ENCODE measurements at places on chromosomes 2 and 18.

DNA sequence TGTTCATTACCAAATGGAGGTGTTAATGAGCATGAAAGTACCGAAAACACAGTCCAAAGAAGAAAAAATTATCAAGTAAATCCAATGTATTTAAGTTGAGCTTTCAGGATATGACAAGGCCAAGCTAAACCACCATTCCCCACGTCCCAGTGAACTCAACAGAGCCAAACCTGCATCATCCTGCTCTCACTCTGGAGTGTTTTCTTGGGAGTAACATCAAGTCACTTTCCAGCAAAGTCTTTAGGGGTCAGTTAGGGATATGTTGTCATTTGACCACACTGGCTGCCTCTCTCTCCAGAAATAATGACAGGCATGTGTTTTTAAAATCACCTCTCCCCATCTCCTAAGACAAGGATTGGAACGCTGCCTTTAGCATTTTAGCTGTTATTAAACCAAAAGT is 140.5 kb downstream of the SRBD1 start:
- no peak for DNase-seq

- no peak for DNase-seq
Observed at GRCh38 chr2:186546846-186547245, 43.0 kb upstream of the ITGAV start.

- no peak for DNase-seq
Observed at GRCh38 chr2:135276525-135276924, 224.4 kb downstream of the RAB3GAP1 start.

DNA sequence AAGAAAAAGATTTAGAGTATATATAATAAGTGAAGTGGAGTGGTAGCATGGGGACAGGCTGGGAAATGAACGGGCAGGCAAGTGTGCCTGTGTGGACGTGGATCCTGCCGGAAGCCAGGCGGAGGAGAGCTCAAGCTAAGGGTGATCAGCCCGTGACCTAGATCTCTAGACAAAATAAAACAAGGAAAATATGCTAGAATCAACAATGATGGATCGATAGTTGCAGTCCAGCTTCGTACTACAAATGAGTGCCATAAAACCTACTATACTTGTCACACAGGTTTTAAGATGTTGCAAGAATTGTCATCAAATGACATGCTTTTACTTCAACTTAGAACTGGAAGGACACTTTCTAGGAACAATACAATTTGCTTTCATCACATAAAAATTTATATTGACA is 8.5 kb downstream of the EIF2AK2 start:
- no peak for DNase-seq

- no peak for DNase-seq
Observed at GRCh38 chr18:37628470-37629220, 63.0 kb upstream of the CELF4 start.

DNA sequence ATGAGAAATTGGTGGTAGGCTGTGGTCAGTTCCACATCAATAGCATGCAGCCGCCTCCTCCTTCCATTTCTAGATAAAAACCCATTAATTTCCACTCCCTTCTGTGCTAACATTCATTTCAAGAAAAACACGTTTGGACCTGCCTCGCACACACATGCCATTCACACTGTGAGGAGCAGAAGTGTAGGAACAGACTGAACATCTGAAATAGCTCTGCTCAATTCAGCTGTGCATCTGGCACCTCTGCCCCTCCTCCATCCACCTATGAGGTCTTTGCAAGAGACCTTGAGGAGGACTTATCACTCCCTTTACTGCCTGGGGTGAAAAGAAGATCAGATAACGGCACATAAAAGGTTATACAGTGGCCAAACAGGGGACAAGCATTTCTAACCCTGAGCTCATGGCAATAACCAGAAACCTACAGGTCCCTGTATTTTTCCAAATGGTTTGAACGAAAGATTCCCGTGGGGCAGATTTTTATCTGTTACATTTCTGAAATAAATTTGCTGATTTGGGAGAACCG is 30.8 kb upstream of the LRP2 start:
- no peak for DNase-seq

DNA sequence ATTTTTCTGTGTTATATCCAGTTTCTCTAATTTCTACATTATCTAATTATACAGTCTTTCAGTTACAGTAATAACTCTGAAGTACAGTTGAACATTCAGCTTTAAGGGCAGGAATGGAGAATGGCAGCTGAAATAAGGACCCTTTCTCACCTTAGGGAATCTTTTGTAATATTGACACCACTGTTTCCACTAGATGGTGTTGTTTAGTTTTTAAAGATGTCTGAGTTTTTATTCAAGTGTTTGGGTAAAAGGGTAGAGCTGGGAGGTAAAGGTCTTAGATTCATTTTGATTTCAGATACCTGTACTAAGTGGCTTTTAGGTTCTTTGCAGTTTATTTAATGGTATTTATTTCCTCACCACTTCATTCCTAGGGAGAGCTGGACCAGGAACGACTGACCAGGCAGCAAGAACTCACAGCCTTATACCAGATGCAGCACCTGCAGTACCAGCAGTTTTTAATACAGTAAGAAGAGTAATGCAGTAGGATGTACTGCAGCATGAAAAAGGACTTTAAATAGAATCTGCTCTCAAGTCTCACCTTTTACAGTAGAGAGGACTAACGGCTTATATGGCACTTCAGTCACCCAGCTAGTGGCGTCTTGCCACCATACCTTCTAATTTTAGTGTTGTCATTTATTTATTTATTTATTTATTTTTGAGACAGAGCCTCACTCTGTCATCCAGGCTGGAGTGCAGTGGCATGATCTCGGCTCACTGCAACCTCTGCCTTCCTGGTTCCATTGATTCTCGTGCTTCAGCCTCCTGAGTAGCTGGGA is 33.2 kb upstream of the KCNJ13 start:
- no peak for DNase-seq

DNA sequence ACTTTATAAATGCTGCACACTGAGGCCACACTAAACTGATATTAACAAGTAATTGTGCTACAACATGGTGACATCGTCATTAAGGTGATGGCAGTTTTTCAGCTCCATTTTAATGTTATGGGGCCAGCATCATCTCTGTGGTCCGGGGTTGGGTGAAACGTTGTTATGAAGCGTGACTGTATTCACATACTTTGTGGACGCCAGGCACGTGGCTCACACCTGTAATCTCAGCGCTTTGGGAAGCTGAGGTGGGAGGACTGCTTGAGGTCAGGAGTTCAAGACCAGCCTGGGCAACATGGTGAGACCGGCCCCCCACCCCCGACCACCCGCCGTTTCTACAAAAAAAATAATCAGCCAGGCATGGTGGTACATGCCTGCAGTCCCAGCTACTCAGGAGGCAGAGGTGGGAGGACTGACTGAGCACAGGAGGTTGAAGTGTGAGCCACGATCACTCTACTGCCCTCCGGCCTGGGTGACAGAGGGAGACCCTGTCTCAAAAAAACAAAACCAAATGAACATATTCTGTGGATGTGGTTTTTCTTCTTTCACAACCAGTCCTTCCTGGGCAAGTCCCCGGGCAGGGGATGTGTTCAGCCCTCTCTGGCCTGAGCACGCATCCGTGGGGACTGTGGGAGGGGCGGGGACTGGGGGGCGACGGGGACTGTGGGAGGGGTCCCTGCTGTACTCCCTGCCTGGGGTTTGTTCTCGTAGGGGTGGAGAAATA is 12.9 kb upstream of the GAL3ST2 start:
- DNase-seq = peak; percentile 52

GRCh38 chr2:44689516-44689915 is 252.0 kb upstream of the SIX3 start:
- DNase-seq = no peak

GRCh38 chr2:26706616-26707473 is 14.3 kb downstream of the KCNK3 start:
- DNase-seq = no peak

GRCh38 chr2:159933727-159934049 is 128.7 kb downstream of the PLA2R1 start:
- DNase-seq = no peak

- no peak for DNase-seq
Observed at GRCh38 chr2:227188292-227188691, 23.9 kb downstream of the COL4A3 start.

DNA sequence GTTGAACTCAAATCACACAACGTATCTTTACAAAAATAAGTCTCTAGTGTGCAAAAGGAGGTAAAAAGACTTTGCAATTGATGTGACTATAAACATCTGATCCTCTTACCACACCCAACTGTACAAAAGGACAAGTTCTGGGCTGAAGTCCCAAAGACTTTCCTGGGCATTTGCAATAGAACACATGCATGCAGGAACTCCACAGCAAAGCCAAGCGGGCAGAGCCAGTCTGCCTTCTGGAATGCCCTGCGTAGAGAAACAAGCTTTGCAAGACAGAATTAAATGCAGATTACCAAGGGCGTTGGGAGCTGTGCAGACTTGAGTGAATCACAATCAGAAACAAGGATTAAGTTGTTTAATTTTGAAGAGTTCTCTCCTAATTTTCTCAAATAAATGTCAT is 208.4 kb upstream of the ZNF521 start:
- no peak for DNase-seq

GRCh38 chr2:26985807-26986206 is 15.4 kb downstream of the MAPRE3 start:
- DNase-seq = no peak

- DNase-seq = no peak
Observed at GRCh38 chr2:16430846-16431245, 234.8 kb downstream of the CYRIA start.

GRCh38 chr2:73050121-73050545 is 21.4 kb downstream of the SFXN5 start:
- no peak for DNase-seq

DNA sequence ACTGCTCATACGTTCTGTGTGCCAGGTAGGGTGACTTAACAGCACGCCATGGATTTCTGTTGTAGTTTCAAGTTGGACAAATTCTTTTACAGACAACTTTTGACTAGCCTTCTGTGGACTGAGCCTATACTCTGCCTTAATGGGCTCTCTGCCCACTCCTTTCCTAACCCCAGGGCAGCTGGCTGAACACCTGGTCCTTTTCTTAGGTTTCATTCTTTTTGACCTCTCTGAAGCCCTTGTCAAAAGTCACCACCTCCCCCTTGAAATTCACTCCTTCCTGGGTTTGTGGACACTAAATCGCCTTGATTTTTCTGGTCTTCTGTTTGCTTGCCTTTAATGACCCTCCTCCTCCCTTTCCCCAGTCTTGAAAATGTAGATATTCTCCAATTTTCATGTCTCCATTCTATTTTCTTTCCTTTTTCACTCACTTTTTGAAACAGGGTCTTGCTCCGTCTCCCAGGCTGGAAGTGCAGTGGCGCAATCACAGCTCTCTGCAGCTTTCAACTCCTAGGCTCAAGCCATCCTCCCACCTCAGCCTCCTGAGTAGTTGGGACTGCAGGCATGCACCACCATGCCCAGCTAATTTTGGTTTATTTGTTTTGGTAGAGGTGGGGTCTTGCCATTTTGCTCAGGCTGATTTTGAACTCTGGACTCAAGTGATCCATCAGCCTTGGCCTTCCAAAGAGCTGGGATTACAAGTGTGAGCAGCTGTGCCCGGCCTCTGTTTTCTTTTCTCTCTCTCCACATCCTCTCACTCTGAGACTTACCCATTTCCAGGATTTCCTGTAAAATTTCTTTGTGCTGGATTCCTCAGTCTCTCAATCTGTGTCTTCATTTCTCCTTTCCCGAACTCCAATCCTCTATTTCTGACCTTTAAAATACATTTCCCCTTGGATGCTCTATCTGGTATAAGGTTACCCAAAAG is 112.9 kb downstream of the PLB1 start:
- DNase-seq = no peak

GRCh38 chr2:205699515-205700289 is 17.4 kb downstream of the NRP2 start:
- DNase-seq = no peak

- DNase-seq = no peak
Observed at GRCh38 chr18:28469946-28470345, 293.0 kb upstream of the CDH2 start.

- no peak for DNase-seq
Observed at GRCh38 chr18:74856928-74857327, 259.3 kb downstream of the ZNF407 start.

All from activated CD4-positive, alpha-beta T cell treated with anti-CD3 and anti-CD28 coated beads, Interleukin-2, Interleukin-4, amounts not matched to agents 100 ng/mL and 50 ng/mL, durations not matched to agents 16 hours and 8 hours (primary cell).